KG1 (cell line): ENCODE measurements at places on chromosomes 3 and 15.
A peak's percentile ranks its signal among the peaks of the same experiment; 100 is the strongest.

GRCh38 chr3:140308535-140308934 lies 369.3 kb upstream of the TRIM42 start:
- no peak for DNase-seq

- no peak for DNase-seq
These were observed 670.6 kb upstream of the ZNF385D start for GRCh38 chr3:22421589-22421988.

DNA sequence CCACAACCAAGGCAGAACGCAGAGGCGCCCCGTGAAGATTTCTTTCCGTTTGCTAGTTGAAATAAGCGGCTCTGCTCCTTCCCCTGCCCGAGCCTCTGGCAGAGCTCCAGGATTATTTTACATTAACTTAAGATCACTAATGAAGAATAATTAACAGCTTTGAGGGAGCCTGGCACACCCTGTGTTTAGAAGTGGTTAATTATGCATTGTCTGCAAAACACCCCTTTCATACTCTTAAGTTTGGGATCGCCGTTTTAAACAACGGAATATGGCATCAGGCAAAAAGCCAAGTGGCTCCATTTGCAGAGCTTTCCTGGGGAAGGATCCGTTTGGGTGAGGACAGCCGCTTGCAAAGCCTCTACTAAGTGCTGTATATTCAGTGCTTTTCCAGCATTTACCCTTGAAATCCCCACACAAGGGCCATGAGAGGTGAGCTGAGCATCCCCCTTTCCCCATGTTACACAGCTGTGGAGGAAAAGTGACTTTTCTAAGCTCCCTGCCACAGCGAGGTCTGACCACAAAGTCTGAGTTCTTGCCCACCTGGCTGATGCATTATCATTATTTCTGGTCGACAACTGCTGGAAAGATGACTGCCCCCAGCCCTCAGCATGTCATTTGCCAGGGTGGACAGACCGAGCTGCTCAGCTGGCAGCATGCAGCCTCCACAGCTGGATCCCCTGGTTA lies 33.9 kb downstream of the IQSEC1 start:
- no peak for DNase-seq

GRCh38 chr3:111080413-111080812 lies 8.8 kb downstream of the NECTIN3 start:
- DNase-seq, result no peak

- DNase-seq, result no peak
These were observed 8.5 kb downstream of the CALML4 start for GRCh38 chr15:68196445-68197169.

DNA sequence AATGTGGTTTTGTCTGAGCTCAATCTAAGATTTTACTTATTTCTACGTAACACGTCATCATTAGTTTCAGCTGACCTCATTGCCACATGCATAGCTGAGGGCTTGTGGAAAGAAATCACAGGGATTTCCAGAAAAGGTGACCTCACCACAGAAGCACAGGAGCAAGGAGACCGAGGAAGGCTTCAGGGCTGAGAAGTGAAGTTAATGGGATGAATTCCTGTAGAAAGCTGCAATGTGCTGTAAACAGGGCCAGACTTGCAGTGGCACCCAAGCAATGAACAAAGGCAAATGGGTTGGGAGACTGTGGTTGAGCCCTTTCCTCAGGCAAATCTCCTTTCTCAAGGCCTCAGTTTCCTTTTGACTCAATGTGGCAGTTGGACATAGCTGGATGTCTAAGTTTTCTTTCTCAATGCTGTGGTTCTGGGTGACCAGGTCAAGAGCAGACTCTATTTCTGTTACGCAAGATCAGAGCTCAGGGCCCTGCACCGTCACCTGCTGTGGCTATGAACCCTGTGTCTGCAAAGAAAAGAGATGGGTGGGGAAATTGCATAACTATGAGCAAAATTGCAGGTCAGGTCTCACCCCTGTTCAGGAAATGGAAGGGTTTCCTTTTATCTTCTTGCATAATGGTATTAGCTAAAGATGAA lies 252.2 kb upstream of the TBL1XR1 start:
- peak; percentile 39 for DNase-seq

DNA sequence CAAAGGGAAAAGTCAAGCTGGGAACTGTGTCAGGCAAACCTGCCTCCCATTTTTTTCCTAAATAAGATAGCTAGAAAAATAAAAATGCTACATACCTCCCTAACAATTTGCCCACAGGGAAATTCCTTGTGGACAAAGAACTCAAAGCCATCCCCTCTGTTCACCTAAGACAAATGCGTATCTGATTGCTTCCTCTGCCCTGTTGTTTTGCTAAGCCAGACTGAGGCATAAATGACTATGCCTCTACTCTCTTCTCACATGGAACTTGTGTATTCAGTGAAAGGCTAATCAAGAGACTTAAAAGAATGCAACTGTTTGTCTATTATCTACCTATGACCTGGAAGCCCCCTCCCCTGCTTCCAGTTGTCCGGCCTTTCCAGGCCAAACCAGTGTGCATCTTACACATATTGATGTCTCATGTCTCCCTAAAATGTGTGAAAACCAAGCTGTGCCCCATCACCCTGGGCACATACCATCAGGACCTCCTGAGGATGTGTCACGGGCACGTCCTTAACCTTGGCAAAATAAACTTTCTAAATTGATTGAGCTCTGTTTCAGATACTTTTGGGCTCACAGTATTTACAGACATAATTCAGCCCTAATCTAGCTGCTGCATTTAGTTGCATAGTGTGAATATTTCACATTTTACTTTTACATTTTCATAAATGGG lies 15.8 kb downstream of the CHD2 start:
- no peak for DNase-seq

GRCh38 chr15:43370310-43370974 lies 401 bp downstream of the ZSCAN29 start:
- DNase-seq, result no peak

GRCh38 chr15:56460071-56460470 lies 4.9 kb downstream of the MNS1 start:
- no peak for DNase-seq

- no peak for DNase-seq
These were observed 1162.6 kb downstream of the ROBO1 start for GRCh38 chr3:78605178-78605577.

GRCh38 chr3:106183762-106184391 lies 315.1 kb upstream of the CBLB start:
- no peak for DNase-seq

- DNase-seq, result no peak
These were observed 18.1 kb upstream of the RAF1 start for GRCh38 chr3:12681943-12682390.

- no peak for DNase-seq
These were observed 8.8 kb downstream of the GPR87 start for GRCh38 chr3:151307583-151308488.

- DNase-seq, result no peak
These were observed 68.3 kb upstream of the COL8A1 start for GRCh38 chr3:99570061-99570460.

GRCh38 chr15:25186411-25186810 lies 231.6 kb downstream of the SNRPN start:
- no peak for DNase-seq

- no peak for DNase-seq
These were observed 46.1 kb downstream of the APBA2 start for GRCh38 chr15:28931828-28932227.
